Epithelial cell of esophagus (primary cell): ENCODE measurements at places on chromosomes 2 and 18.

DNA sequence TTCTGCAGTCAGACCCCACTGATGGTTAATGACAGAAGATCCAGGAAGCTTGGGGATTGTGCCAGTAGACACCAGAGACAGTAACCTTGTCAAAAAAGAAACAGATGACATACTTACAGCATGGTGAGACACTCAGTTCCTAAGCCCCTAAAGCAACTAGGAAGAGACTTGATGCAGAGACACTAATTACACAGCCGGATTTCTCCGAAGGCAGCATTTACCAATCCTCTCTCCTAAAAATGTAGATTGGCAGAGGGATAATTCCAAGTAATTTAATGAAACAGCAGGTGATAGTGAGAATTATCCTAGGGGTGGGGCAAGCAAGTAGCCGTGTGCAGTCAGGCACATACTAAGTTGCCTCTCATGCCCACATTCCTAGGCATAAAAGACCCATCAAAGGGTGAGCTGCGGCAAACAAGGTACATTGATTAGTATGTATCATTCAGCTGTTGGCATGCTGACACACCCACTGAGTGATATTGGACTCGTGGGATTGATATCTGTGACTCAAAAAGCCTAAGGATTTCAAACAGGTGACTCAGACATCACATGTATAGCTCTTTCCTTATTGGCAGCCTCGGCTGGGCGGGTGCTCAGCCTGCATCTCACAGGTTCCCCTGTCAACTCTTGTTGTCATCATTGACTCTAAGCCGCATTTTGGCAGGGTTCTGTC lies 296.7 kb upstream of the ATP5MC3 start:
- peak; percentile 24 for DNase-seq

DNA sequence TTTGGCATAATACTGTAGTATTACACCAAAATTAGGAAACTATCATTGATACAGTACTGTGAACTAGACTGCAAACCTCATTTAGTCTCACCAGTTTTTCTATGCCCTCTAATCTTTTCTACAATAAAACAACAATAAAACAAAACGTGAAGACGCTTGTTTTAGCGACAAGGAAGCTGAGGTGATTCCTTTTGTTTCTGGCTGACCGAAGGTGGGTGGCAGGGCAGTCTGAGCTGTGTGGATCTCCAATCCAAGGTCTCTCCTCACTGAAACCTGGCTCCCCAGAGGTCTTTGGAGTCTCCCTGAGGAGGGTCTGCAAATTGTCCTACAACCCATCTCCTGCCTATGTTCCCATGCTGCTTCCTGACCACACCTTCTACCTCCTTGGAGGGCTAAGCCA lies 59.3 kb downstream of the ARMC9 start:
- DNase-seq, result no peak

GRCh38 chr2:9560628-9561027 lies 5.0 kb upstream of the ADAM17 start:
- no peak for DNase-seq

DNA sequence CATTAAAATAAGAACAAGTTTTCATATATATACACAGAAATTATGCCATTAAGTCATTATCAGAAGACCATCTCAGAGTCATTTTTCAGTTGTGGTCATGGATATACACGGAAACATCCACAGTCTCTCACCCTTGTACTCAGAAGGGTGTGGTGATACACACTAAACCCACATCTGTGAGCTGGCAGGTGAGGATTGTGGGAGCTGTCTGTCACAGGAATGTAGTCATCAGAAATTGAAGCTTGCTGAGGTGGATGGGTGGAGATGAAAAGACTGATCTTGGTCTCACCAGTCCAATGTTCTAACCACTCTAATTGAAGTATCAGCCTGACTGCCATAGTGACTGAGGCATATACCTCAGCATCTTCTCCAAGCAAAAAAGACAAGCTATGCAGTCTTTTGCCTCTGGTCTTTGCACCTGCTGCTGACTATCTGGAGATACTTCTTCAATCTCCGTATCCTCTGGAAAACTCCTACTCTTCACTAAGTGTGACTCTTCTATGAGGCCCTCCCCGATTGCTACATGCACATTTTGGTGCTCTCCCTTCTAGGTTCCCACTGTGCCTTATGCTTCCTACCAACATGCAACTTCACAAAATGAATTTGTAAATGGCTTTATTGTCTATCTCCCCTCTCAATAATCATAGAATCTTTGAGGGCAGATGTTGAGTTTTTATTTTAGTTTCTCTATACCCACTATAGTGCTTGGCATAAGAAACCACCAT lies 232.8 kb downstream of the DYM start:
- peak; percentile 83 for DNase-seq
